ENCODE measurements at places on chromosomes 1 and 21. TPM values are rescaled to one million over a fixed set of nuclear protein-coding genes. Genes with fewer than 3 reads are reported as not detected.

DNA sequence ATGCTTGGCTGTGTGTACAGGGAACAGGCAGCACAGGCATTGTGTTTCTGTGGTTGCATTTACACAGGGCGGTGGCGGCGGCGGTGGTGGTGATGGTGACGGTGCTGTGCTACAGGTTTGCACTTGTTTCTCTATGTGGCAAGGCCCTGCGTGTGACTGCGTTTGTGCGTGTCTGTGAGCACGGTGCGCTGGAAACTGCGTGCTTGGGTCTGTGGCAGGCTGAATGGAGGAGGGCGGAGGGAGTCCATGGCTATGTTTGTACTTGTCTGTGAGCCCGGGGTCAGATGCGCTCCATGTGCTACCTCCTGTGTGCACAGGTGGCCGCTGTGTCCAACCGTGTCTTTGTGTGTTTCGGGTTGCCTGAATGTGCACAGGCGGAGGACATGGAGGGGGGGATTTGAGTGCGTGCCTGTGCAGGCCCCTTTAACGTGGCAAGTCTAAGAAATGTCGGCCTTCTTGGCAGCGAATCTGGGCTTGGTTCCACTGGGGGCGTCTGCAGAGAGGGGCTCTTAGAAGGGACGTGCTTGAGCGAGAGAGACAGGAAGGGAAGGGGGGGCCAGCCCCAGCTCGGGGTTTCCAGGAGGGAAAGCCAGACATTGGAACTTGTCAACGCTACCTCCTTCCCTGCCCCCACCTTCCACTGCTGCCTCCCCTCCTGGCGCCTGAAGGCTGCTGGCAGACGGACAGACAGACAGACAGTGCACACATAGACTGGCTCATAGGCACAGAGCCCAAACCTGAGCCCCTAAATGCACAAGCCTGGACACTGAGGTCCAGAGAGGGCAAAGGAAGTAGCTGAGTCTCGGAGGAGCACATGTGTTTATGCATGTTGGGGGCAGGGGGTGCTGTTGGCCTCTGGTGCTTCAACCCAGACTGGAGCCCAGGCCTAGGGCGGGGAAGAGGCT, 32.7 kb upstream of the WASF2 start:
- peak; percentile 69 for DNase-seq
- no peaks in the 10 kb centered on the region for H3K36me3 ChIP-seq
- H3K27ac ChIP-seq: peak overlapping the region; percentile 87
- H3K4me1 ChIP-seq: peaks cover 94% of the 10 kb centered on the region

GRCh38 chr1:89888480-89889322, 67.9 kb downstream of the LRRC8D start:
- H3K27me3 ChIP-seq: no peaks in the 10 kb centered on the region
- H3K4me1 ChIP-seq: no peaks in the 10 kb centered on the region
- DNase-seq: no peak
- no peaks in the 10 kb centered on the region for H3K36me3 ChIP-seq
- no peak overlapping the region for H3K4me3 ChIP-seq

SPATA1 gene
- 0.22 TPM for polyA plus RNA-seq

- no peak for DNase-seq
- H3K4me1 ChIP-seq: peaks cover 9% of the 10 kb centered on the region
- no peaks in the 10 kb centered on the region for H3K36me3 ChIP-seq
- no peak overlapping the region for H3K27ac ChIP-seq
- H3K27me3 ChIP-seq: no peaks in the 10 kb centered on the region
These were observed 8.5 kb downstream of the GNG12 start for GRCh38 chr1:67824766-67825165.

DNA sequence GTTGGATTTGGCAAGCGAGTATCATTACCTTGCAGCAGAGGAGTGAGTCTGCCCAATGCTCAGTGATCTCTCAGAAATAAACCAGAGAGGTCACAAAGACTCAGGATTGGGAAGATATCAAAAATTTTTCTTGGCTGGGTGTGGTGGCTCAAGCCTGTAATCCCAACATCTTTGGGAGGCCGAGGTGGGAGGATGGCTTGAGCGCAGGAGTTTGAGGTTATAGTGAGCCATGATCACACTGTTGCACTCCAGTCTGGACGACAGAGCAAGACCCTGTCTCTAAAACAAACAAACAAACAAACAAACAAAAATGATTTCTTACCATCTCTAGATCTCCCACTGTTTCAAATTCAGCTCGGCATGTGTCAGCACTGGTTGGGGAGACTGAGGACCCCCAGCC, 13.3 kb upstream of the BECN2 start:
- H3K36me3 ChIP-seq: no peaks in the 10 kb centered on the region
- no peak for DNase-seq
- no peak overlapping the region for H3K27ac ChIP-seq
- no peaks in the 10 kb centered on the region for H3K27me3 ChIP-seq
- no peak overlapping the region for H3K4me3 ChIP-seq

OR2G6 gene
- not detected for polyA plus RNA-seq

DNA sequence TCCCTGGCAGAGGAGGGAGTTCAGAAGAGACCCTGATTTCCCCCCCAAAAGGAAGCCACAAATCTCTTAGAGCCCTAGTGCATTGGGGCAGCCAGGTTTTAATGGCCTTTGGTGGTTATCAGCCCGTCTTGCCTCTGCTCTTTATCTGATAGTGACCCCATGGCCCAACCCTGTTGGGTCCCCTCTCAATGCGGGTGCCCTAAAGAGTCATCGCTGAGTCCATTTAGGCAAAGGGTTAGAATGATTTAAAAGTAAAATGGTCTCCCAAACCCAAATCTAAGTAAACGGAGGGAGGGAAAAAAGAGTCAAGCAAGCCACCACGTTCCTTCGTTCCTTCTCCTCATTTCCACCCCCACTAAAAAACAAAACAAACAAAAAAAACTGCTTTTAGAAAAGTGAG, 164.0 kb downstream of the RUNX1 start:
- no peaks in the 10 kb centered on the region for H3K36me3 ChIP-seq
- H3K27me3 ChIP-seq: peaks cover 3% of the 10 kb centered on the region
- H3K4me3 ChIP-seq: peak overlapping the region; percentile 73

- peak overlapping the region; percentile 14 for H3K27ac ChIP-seq
- no peaks in the 10 kb centered on the region for H3K36me3 ChIP-seq
- H3K4me1 ChIP-seq: peaks cover 5% of the 10 kb centered on the region
- no peak overlapping the region for H3K4me3 ChIP-seq
- no peak for DNase-seq
These were observed 3.2 kb downstream of the SLC25A33 start for GRCh38 chr1:9542430-9542829.

GRCh38 chr1:63593886-63594605, 835 bp downstream of the PGM1 start:
- peak; percentile 82 for DNase-seq
- H3K4me1 ChIP-seq: no peaks in the 10 kb centered on the region
- no peaks in the 10 kb centered on the region for H3K27me3 ChIP-seq
- peak overlapping the region; percentile 94 for H3K27ac ChIP-seq

DNA sequence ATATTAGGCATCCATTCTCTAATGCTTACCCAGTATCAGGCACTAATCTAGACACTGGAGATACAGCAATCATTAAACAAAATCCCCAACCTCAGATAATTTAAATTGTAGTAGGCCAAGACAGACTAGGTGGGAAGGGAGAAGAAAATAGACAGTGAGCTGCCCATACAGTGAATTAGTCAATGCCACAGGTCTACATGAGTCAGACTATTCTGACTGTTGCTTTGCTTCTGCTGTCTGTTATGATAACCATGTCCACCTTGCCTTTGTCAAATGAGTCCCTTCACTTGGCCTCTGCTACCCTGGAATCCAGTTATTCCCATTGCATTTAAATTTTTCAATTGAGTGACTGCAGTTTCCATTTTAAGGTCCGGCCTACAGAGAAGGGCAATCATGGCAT, 59.5 kb downstream of the PIK3R3 start:
- H3K4me3 ChIP-seq: no peak overlapping the region
- no peak for DNase-seq
- H3K27ac ChIP-seq: no peak overlapping the region
- H3K27me3 ChIP-seq: no peaks in the 10 kb centered on the region
- peaks cover 88% of the 10 kb centered on the region for H3K36me3 ChIP-seq
- peaks cover 18% of the 10 kb centered on the region for H3K4me1 ChIP-seq

GRCh38 chr1:172719694-172720138, 60.8 kb downstream of the FASLG start:
- H3K4me3 ChIP-seq: no peak overlapping the region
- no peak for DNase-seq
- no peaks in the 10 kb centered on the region for H3K27me3 ChIP-seq
- peaks cover 20% of the 10 kb centered on the region for H3K4me1 ChIP-seq
- H3K27ac ChIP-seq: no peak overlapping the region
- H3K36me3 ChIP-seq: no peaks in the 10 kb centered on the region

BTG2 gene
- polyA plus RNA-seq: 49.6 TPM

CCT3 gene
- polyA plus RNA-seq: 212 TPM
